ENCODE measurements at places on chromosomes 16 and 17.
A peak's percentile ranks its signal among the peaks of the same experiment; 100 is the strongest.

DNA sequence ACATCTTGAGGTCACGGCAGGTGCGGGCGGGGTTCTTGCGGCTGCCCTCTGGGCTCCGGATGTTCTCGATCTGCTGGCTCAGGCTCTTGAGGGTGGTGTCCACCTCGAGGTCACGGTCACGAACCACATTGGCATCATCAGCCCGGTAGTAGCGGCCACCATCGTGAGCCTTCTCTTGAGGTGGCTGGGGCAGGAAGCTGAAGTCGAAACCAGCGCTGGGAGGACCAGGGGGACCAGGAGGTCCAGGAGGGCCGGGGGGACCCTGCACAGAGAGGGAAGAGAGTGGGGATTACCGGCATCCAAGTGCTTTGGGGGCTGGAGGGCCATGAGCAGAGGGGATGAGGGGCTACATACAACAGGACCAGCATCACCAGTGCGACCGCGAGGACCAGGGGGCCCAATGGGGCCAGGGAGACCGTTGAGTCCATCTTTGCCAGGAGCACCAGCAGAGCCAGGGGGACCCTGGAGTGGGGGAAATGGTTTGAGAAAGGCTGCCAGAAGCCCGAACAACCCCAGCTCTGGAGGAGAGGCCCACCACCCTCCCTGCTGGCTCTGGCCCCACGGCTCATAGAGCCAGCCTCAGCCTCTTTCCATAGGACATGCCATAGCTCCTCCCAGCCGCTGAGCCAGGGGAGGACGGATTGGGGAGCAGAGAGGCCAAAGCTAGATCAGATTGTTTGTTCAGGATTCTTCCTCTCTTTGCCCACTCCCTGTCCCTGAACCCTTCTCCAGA is 14.6 kb downstream of the COL1A1 start:
- no peak for DNase-seq

GRCh38 chr16:77822661-77823060 is 34.3 kb downstream of the VAT1L start:
- no peak for DNase-seq

GRCh38 chr16:73912281-73912680 is 384.3 kb upstream of the PSMD7 start:
- no peak for DNase-seq

GRCh38 chr17:28968231-28968913 is 17.1 kb upstream of the PHF12 start:
- no peak for DNase-seq

GRCh38 chr16:81823111-81823510 is 44.0 kb downstream of the PLCG2 start:
- DNase-seq = peak; percentile 74

GRCh38 chr17:27239046-27239445 is 54.9 kb upstream of the WSB1 start:
- peak; percentile 78 for DNase-seq

DNA sequence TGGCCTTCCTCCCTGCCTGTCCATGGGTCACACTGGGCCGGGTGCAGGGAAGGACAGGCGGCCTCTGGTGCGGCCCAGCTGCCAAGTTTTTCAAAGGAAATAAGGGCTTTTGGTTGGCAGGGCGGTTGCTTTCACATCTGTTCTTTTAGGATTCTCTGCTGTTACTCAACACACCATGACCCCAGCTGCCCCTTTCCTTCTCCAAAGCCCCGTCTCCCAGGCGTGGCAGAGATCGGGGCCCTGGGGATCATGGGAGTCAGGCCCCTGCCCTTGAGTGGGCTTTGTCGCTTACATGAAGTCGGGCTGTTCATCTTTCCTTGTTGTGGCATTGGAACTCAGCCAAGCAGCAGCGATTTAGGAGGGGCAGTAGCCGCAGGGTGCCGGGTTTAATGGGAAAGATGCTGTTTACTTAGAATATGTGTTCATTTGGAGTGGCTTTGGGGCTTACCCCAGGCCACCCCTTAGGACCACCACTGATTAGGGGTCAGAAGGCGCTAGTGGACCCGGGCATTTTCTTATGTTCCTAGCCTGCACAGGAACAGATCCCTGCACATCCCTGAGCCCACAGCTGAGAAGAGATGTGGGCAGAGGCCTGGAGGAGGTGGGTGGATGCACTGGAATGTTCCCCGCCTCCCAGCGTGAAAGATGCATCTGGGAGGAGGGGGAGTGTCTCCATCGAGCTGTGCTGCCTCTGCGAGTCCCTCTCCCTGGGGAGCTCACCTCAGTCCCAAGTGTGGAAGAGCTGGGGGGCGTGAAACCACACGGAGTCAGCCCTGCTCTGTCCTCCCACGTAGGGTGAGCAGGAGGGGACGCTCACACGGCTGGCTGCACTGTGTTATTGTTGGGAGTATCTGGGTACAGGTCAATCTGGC is 6.8 kb upstream of the ADCY7 start:
- peak; percentile 59 for DNase-seq

DNA sequence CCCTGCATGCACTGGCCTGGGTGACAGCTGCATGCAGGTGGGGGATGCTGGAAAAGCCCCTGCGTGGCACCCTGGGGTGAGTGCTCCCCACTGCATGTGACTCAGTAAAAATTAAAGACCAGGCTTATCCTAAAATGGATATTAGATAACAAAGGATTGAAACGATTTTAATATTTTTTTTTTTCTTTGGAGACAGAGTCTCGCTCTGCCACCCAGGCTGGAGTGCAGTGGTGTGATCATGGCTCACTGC is 334.9 kb downstream of the C16orf95 start:
- no peak for DNase-seq

GRCh38 chr16:51149251-51149661 is 1.8 kb downstream of the SALL1 start:
- DNase-seq = no peak

- DNase-seq = no peak
Observed at GRCh38 chr16:49649013-49649765, 206.7 kb downstream of the ZNF423 start.

DNA sequence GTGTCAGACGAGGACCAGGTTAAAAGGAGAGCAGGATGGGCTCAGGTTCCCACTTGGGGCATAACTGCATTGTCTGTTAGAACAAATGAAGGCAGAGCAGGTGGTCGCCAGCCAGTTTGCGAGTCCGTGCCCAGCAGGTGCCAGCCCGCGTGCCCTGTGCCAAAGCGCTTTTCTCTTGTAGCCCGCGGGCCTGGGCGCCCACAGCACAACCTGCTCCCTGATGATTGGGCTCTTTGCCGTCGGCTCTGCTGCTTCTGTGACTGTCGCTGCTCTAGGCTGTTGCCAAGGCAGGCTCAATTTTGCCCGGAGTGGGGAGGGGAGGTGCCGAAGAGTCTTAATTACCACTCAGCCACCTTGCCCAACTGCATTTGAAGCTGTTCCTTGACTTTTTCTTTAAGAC is 21.1 kb downstream of the KNOP1 start:
- no peak for DNase-seq

- DNase-seq = no peak
Observed at GRCh38 chr16:31474773-31475738, 3.1 kb downstream of the TGFB1I1 start.

GRCh38 chr16:505479-506245 is 21.9 kb upstream of the CAPN15 start:
- DNase-seq = no peak

- DNase-seq = peak; percentile 39
Observed at GRCh38 chr17:81295676-81296381, 722 bp upstream of the SLC38A10 start.

GRCh38 chr17:35890774-35891155 is 10.6 kb upstream of the CCL5 start:
- DNase-seq = no peak

GRCh38 chr17:17416400-17417360 is 60.1 kb upstream of the MED9 start:
- DNase-seq = peak; percentile 28

All from suppressor macrophage treated with lipopolysaccharide for 1 hour (primary cell).